CD4-positive, CD25-positive, alpha-beta regulatory T cell (primary cell): ENCODE measurements at places on chromosomes 13 and 19.
A peak's percentile ranks its signal among the peaks of the same experiment; 100 is the strongest.

DNA sequence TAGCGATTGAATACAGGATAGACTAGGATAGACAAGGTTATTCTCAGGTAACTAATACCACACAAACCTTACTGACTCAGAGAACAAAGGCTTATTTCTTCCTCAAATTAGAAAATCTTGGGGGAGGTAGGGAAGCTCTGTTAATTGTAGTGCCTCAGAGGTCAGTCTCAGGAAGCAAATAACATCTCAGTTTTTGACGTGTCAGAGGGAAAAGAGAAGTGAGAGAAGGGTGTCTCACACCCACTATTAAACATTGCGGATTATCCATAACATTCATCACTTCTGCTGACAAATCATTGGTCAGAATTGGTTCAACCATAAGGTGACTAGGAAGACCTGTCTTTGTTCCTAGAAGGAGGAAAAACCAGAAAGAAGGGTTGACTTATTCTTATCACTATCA, 579.4 kb upstream of the MIR17HG start:
- DNase-seq: no peak

DNA sequence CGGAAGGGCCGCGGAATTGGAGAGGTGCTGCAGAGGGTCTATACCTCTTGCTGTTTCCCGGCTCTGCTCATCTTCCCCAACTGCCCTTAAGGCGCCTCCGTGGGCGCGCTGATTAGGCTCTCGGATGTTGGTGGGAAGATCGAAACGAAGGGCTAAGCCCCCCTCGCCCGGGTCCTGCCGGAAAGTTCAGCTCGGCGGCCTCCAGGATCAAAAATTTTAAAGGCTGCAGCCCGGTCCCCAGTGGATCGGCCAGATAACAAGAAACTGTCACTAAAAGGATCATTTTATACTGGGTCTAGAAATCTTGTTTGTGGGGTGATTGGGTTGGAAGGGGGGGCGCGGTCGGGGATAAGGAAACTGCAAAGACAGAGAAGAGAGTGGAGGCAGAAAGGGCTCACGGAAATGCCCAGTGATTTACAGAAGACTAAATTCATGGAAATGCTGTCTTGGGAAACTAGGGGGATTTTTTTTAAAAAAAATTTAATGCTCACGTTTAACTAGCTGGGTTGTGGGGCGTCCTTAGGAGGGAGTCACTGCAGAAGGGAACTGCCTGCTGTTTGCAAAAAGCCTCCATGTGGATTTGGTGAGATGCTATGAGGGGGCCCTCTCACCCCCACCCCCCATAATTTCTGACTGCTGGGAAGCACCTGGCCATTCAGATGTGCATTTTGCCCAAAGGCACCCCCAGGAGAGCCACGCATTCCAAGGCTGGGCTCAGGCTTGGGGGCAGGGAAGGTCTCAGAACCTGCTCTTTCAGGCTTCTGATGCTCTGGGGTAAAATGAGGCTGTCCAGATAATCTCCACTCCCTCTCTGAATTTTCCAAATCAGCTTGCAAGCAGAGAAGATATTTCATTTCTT, 7.7 kb downstream of the CDX2 start:
- DNase-seq: no peak

DNA sequence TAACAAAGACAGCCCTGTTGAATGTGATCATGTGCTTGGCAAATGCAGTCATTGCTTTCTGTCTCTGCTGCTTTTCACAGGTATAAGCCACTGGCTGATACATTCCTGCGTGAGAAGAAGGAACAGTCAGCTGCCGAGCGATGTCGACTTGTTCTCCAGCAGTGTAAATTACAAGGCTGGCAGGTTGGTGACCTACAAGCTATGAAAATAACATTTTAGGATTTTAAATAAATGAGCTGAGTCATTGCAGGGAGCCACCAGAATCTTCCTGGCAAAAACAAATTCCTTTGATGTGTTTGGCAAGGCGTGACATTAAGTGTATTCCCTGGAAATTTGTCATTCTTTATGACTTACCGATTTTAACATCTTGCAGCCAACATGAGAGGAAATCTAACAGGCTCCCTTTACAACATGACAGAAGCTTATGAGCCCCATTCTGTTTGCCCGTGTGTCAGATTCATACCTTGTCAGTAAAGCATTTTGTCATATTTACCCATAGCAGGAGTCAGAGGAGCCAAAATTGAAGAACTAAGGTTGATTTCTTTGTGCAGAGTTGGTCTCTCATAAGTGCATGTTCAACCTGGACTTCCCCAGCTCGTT, 471.4 kb downstream of the MYO16 start:
- no peak for DNase-seq

DNA sequence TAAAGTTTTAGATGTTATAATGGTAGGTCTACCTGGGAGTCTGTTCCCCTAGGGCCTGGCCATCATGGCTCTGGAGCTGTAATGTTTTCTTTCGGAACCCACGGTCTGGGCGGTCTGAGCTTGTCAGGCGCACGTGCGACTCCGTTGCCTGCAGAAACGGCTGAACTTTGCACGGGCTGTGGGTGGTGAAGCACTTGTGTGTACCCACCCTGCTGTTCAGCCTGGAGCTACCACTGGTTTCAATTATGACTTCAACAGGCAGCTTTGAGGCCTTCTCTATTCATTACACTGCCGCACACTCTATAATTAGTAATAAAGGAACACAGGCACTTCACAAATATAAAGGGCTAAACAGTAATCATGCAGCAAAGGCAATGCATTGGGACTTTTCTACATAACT, 6.0 kb downstream of the PCDH8 start:
- DNase-seq: no peak

DNA sequence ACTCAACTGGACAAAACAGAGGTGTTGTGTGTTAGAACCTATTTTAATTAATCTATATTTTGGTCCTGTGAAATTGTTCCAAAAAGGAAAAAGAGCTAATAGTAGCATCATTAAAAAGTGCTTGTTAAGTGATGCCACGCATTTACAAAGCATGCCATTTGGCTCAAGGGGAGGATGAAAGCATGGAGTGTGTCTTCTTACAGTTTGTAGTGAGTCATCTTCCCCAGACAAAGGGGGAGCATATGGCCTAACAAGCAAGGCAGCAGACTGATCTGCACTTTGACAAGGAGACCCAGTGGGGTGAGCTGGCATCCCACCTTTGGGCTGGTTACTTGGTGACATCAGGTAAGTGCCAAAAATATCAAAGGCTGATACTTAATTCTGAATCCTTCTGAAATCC, 297.0 kb downstream of the FGF9 start:
- no peak for DNase-seq

GRCh38 chr13:85586422-85586831, 212.8 kb downstream of the SLITRK6 start:
- no peak for DNase-seq

GRCh38 chr13:19622193-19622592, 11.3 kb upstream of the MPHOSPH8 start:
- no peak for DNase-seq

GRCh38 chr13:60627071-60627686, 230.2 kb downstream of the TDRD3 start:
- DNase-seq: peak; percentile 11

GRCh38 chr13:99600318-99600717, 99.0 kb downstream of the TM9SF2 start:
- DNase-seq: no peak

GRCh38 chr19:23784274-23784673, 25.6 kb upstream of the ZNF681 start:
- DNase-seq: no peak

DNA sequence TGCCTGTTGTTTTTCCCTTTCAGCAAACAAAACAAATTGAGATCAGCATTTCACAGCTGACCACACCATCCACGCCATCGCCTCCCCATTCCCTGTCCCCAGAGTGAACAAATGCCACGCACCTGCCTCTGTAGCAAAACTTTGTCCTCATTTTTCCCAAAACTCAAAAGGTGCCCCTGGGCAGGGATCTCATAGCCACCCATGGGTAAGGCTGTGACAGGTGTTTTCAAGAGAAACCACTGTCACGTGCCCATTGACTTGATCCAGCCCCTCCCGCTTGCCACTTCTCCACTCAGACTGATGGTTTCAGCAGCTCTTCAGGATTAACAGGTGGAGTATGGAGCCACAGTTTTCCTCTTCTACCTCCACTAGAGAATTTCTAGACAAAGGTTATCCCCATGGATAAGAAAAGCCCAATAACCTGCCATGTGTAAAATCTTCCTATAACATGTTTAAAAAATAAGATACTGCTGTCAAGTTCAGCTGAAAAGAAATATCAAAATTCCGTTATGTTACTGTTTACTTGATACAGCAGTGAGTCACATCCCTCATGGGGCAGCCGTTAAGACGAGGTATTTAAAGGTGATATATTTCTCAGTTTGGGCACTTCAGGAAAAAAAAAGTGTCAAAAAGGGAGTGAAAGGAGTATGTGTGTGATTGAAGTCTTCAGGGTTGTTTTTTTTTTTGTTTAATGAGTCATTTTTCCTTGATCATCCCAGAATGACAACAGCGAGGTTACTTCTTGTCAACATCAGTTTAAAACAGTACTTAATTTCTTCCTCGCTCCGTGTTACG, 63.5 kb upstream of the GPR183 start:
- no peak for DNase-seq

DNA sequence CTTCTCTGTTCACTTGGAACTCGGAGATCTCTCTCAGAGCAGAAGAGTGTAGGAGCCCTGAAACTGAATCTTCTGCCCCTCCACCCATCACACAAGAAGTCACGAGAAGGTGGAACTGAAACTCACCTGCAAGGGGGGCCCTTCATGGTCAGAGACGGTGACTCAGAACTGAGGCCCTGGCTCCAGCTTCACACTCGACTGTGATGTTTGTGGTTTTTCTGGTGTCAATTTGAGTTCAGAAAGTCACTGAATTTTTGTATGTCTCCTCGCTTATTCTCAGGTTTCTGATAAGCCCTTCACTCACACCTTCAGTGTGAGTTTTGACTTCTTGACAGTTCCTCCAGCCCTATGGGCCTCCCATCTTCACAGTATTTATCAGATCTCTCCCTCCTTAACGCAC, 23.1 kb downstream of the SIGLEC5 start:
- DNase-seq: no peak

GRCh38 chr19:3743486-3743885, 18.0 kb downstream of the APBA3 start:
- DNase-seq: no peak

DNA sequence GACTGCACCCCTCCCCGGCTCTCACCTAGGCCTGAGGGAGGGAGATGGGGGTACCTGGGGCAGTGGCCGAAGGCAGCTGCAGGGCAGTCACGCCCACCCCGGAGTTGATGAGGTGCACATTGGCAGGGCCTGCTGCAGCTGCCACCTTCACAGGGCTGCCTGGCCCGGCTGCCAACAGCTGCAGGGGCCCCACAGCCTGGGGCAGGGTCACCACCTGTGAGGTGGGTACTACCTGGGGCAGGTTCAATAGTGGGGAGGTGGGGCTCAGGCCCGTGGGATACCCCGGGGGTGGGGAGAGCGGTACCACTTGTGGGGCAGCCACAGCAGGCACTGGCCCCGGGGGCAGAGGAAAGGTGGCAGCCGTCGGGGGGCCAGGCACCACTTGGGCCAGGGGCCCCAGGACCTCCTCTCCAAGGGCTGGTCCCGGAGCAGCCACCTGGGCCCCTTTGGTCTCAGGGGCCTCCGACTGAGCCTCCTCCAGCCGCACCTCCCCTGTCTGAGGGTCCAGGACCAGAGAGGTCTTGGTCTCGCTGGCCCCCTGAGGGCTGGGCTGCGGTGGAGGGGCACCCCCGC, 2.7 kb downstream of the SIX5 start:
- DNase-seq: no peak

DNA sequence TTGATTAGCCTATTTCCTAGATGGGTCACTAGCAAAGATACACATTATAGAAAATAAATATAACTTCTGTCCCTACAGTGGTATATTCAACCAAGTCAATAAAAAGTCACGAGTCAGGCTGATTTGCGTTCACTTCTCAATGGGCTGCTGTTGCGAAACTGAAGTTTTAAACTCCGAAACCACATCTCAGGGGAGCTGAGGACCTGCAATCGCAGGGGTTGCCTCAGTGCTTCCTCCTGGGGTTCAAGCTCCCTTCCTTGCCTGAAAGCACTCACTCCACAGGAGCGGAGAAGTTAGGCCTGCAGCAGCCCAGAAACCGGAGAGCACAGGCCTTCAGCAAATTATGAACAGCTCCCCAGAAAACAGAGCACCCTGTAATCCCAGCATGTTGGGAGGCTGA, 39.6 kb downstream of the RAB20 start:
- no peak for DNase-seq

DNA sequence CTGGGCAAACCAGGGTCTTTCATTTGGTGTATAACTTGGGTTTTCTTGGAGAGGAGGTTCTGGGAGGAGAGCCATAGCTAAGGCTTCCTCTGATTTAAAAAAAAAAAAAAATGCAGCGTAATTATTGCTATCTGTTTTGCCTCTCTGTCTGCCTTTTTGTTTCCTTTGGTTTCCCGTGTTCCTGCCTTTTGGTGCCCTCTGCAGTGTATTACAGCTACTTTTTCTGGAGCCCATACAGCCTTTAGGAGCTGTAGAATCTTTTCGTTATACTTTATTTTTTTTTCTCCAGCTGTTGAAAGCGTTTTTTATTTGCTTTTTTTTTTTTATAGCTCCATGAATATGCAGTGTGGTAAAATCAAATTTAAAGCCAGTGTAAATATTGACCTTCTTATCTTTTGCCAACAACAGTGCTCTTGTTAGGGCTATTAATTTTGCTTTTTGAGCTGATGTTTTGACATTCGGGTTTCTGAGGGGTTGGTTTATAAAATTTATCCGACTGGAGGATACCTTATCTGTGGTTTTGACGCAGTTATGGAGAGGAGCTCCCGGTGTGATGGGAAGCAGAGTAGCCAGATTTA, 38.1 kb downstream of the ZNF493 start:
- DNase-seq: no peak

- no peak for DNase-seq
Measured at GRCh38 chr19:17590866-17591265, 35.4 kb downstream of the COLGALT1 start.

GRCh38 chr13:41496420-41497234, 39.3 kb downstream of the RGCC start:
- DNase-seq: no peak

- DNase-seq: no peak
Measured at GRCh38 chr19:16668176-16668575, 7.2 kb downstream of the TMEM38A start.

- DNase-seq: no peak
Measured at GRCh38 chr19:33436360-33437345, 63.1 kb downstream of the CEBPG start.

GRCh38 chr13:111099290-111099689, 15.8 kb upstream of the ARHGEF7 start:
- DNase-seq: no peak

DNA sequence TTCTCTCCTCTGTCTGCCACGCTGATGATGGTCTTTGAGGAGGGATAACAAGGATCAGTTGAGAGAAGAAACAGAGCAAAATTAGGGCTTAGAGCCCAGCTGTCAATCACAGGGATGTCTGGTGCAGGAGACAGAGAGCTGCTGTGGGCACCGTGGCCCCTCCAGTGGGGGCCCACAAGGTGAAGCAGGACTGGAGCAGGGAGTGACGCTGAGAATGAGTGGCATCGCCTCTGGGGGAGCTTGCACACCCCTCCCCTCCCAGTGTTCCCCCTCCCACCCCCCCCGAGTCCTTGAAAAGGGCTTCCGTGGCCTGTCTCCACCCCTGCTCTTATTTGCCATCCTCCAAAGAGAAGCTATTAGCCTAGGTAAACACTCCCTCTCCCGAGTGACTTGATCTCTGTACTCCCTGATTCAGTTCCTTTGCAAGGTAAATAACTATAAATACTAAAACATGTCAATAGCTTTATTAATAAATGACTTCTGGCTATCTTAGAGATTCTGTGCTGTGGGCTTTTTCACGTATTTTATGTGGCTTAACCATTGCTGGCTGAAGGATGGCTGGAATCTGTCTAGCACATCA, 440.0 kb downstream of the ZNF536 start:
- no peak for DNase-seq

- no peak for DNase-seq
Measured at GRCh38 chr13:103883164-103883563, 816.9 kb upstream of the SLC10A2 start.
